Smooth muscle cell of bladder (primary cell): ENCODE measurements at places on chromosomes 1 and 21. TPM values are rescaled to one million over a fixed set of nuclear protein-coding genes. Genes with fewer than 3 reads are reported as not detected.

The PDZK1IP1 gene
- total RNA-seq, result not detected in 2 replicates

The CELA3A gene
- total RNA-seq, result not detected in 2 replicates

The KCNE1 gene
- 0.55 and 0.85 TPM in 2 replicates for total RNA-seq

The S100A14 gene
- total RNA-seq, result 0.18 and 0.28 TPM in 2 replicates

The EXTL1 gene
- total RNA-seq, result 0.09 and 0.14 TPM in 2 replicates

The SYT11 gene
- 35.4 and 37.9 TPM in 2 replicates for total RNA-seq

The RORC gene
- total RNA-seq, result under 0.01 TPM in 1 of 2 replicates, not detected in the other
